Fibroblast of lung (primary cell): ENCODE measurements at places on chromosomes 5 and 9. TPM values are rescaled to one million over a fixed set of nuclear protein-coding genes. Genes with fewer than 3 reads are reported as not detected.
A peak's percentile ranks its signal among the peaks of the same experiment; 100 is the strongest.

DNA sequence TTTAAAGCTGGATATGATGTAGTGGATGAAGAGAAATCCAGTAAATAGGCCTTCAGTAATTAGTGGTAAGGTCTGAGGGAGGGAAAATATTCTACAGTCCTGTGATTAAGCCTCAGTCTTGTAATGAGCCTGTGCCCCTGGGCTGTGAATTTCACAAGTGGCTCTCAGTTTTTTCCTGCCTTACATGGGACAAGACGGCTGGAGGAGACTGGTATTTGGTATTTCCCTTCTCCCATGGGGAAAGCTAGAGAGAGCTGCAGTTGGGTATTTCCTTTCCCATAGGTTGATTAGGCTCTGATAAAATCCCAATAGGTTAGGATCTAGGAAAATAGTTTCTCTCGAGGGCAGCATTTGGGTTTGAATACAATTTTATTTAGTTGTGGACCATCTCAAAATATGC lies 62.2 kb upstream of the GNA14 start:
- no peak for DNase-seq

- no peak for DNase-seq
These were observed 263.3 kb downstream of the MAST4 start for GRCh38 chr5:66859526-66859925.

- no peak for DNase-seq
These were observed 361.4 kb upstream of the RFX3 start for GRCh38 chr9:3887221-3887653.

DNA sequence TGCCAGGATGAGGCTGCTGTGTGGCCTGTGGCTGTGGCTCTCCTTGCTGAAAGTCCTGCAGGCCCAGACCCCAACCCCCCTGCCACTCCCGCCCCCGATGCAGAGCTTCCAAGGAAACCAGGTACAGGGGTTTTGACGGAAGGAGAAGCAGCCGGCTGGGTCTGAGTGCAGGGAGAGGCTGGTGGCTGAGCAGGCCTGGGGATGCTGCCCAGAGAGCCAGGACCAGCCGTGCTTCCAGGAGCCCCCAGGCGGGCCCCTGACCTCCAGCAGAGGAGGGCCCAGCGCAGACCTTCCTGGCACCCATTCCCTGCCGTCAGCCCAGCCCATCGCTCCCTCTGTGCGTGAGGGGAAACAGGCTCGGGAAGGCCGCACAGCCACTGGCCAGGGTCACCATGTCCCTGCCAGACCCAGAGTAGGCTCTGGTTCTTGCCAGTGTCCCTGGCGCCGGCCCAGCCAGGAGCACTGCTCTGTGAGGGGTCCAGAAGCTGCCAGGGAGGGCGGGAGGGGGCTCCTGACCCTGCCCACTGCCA lies 313 bp downstream of the LCN12 start:
- no peak for DNase-seq

GRCh38 chr5:37121027-37121426 lies 128.1 kb downstream of the CPLANE1 start:
- DNase-seq, result no peak

GRCh38 chr5:113233606-113234005 lies 201.2 kb downstream of the TSSK1B start:
- peak; percentile 43 for DNase-seq

DNA sequence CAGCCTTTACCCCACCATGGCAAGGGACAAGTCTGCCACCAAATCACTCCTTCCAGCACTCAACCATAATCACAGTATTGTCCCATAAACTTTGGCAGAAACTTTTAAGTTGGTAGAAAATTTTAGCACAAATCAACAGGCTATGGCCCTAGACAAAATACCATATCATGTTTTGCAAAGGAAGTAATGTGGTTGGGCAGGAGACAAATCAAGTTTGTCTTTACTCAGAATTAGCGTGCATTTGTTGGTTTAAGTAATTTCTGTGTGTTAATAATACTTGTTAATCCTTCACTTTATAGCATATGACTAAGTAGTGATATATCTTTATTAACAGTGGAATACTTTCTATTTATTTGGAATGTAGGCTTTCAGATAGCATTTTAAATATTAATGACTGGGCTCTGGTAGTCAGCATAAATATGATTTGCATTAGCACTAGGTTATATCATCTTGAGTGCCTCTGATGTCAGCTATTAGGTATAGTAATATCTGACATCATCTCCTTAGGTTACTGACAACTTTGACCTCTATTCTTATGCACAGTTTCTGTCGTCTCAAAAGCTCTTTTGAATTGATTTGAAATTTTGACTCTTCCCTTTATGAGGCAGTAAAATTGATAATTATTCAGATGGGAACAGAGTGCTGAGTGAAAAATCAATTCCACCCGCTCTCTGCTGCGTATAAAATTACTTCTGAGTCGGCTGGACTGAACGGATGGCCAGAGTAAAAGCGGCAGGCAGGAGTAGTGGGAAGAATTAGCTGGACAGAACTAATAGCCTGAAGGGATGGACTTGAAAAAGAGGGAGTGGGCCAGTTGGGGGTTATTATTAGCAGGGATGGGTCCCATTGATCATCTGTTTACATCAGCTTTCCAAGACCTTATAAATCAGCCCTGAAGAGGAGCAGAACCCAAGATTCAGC lies 40.1 kb upstream of the TLX3 start:
- no peak for DNase-seq

DNA sequence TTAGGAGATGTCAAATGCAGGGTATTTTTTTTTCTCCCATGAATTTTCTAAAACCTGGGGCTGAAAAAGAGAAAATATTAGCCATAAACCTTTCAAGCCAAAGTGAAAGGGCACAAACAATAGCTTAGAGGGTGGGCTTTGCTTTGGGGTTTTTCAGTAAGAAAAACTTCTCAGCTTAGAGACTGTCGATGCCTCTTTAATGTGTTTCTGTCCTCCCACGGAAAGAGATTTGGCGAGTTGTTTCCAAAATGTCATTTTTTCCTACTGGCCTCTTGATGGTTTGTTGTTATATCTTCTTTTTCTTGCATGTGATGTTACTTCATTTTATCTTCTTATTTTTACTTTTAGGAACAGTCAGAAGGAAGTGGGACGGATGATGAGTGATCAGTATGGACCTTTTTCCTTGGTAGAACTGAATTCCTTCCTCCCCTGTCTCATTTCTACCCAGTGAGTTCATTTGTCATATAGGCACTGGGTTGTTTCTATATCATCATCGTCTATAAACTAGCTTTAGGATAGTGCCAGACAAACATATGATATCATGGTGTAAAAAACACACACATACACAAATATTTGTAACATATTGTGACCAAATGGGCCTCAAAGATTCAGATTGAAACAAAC lies 177.3 kb downstream of the SMARCA2 start:
- DNase-seq, result no peak

GRCh38 chr5:34716986-34717385 lies 60.9 kb downstream of the RAI14 start:
- DNase-seq, result peak; percentile 58

DNA sequence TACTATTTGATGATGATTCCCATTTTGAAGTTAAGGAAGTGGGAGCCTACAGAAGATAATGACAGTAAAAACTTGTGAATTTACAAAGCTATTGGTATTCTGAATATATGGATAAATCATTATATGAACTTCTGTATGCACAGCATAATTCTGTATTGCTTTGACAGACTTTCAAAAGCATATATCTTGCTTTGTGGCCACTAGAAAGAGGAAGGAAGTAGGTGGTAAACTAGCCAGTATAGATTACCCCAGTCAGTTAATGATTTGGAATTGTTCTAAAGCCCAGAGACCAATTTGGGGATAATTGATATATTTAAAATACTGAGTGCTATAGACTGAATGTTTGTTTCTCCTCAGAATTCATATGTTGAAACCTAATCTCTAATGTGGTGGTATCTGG lies 53.0 kb downstream of the NR2F1 start:
- no peak for DNase-seq

GRCh38 chr5:176817841-176818377 lies 7.5 kb downstream of the UNC5A start:
- no peak for DNase-seq

GRCh38 chr9:76161541-76161940 lies 232.7 kb downstream of the RFK start:
- peak; percentile 89 for DNase-seq

The ACOT12 gene
- 0.26 and 2.0 TPM in 2 replicates for total RNA-seq

The KCNN2 gene
- total RNA-seq, result 0.50 TPM in 1 of 2 replicates, not detected in the other

The PPIP5K2 gene
- 41.6 and 42.1 TPM in 2 replicates for total RNA-seq

The RAI14 gene
- total RNA-seq, result 82.7 and 125 TPM in 2 replicates

The SPINK13 gene
- not detected in 2 replicates for total RNA-seq

The ZBTB5 gene
- 5.1 and 5.6 TPM in 2 replicates for total RNA-seq

The ENTPD8 gene
- under 0.01 TPM in 1 of 2 replicates, not detected in the other for total RNA-seq

The PFN3 gene
- total RNA-seq, result not detected in 2 replicates

The FAT2 gene
- under 0.01 TPM in 2 replicates for total RNA-seq
